HepG2 (cell line): ENCODE measurements at places on chromosomes 2 and 18. TPM values are rescaled to one million over a fixed set of nuclear protein-coding genes. Genes with fewer than 3 reads are reported as not detected.
A peak's percentile ranks its signal among the peaks of the same experiment; 100 is the strongest.

The LBH gene
- total RNA-seq = 0.09 and 0.10 TPM in 2 replicates

The DUSP19 gene
- 1.9 and 3.9 TPM in 2 replicates for total RNA-seq

The TRIM43 gene
- total RNA-seq = not detected in 2 replicates

The OTOS gene
- total RNA-seq = not detected in 2 replicates

The IL1F10 gene
- not detected in 2 replicates for total RNA-seq

The UGT1A8 gene
- total RNA-seq = not detected in 2 replicates

The MPP4 gene
- not detected in 2 replicates for total RNA-seq

The NT5DC4 gene
- 2.4 and 4.2 TPM in 2 replicates for total RNA-seq

The UGT1A9 gene
- not detected in 2 replicates for total RNA-seq

The EVX2 gene
- total RNA-seq = not detected in 2 replicates

The RAB17 gene
- total RNA-seq = 68.0 and 70.0 TPM in 2 replicates

The C18orf54 gene
- total RNA-seq = 2.5 and 8.1 TPM in 2 replicates

- no peak for DNase-seq
These were observed 49.9 kb upstream of the TMEM18 start for GRCh38 chr2:727071-727470.

GRCh38 chr2:164622338-164623106 is 1.2 kb upstream of the GRB14 start:
- DNase-seq = no peak

- no peak for DNase-seq
These were observed 31.5 kb downstream of the COA5 start for GRCh38 chr2:98576666-98577312.

DNA sequence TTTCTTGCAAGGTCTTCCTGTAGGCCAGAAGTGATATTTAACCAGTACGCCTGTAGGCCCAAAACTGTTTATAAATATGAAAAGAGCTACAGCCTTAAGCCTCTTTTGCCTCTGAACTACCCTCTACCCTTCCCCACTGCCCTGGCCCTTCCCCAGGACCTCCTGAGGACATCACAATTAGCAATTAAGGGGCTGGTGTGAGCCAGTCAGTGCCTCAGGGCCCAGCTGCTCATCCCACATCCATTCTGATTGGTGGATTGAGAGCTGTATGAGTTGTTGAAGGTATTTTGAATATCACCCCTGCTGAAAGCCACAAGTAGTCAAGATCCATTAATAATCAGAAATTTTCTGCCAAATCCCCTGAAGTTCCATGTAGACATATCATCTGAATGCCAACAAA is 126.3 kb upstream of the TACR1 start:
- DNase-seq = no peak

DNA sequence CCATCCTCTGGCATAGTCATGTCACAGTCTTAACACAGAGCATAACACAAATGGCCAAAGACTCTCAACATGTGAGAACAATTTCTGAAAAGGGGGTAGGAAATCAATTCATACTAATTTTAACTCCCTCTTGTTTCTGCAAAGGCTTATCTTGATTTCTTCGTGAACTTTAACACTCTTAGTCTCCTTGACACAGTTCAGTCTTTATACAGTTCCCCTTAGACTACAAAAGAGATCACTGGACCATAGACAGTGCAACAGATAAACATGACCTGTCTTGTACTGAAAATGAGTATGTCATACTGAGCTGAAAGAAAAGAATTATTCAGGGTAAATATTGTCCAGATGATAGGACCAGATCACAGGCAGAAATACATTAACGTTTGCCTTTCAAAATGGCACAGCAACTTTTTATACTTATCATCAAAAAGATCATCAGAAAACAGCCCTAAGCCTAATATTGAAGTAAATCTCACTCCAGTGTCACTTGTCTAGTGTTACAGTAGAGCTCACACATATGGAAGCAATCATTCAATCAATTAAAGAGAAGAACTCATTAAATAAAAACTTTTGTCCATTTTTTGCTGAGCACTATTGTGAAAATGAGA is 56.4 kb upstream of the VRK2 start:
- no peak for DNase-seq

GRCh38 chr18:51621113-51621863 is 423.8 kb upstream of the MEX3C start:
- peak; percentile 21 for DNase-seq

GRCh38 chr2:210132239-210132638 is 39.0 kb downstream of the KANSL1L start:
- no peak for DNase-seq

GRCh38 chr2:218318241-218318640 is 25.9 kb upstream of the TMBIM1 start:
- DNase-seq = no peak

DNA sequence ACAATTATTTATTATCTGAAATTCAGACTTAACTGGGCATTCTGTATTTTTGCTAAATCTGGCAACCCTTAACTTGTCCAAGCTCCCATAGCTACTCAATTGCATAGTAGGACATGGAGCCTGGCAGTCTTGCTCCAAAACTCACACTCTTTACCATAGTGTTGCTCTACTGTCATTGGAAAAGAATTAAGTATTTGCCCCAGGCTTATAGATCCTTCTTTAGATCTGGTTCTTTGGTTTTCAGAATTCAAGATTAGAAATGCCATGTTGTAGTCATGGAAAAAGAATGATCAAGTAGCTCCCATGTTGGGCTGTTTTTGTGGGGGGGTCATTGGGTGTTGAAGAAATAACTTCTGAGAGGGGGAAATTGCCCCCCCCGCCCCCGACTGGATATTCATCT is 240.9 kb downstream of the WDPCP start:
- no peak for DNase-seq

- DNase-seq = no peak
These were observed 18.6 kb downstream of the CMPK2 start for GRCh38 chr2:6846967-6847681.

GRCh38 chr2:217797661-217798069 is 205.1 kb downstream of the TNS1 start:
- no peak for DNase-seq

GRCh38 chr18:79772865-79773696 is 24.7 kb upstream of the KCNG2 start:
- no peak for DNase-seq

GRCh38 chr18:52337276-52337675 is 2.7 kb upstream of the DCC start:
- no peak for DNase-seq
